Activated CD4-positive, alpha-beta T cell treated with anti-CD3 and anti-CD28 coated beads, Interleukin-2, amount 10 ng/mL, durations not matched to agents 7 days and 5 days (primary cell): ENCODE measurements at places on chromosomes 3 and 15.

DNA sequence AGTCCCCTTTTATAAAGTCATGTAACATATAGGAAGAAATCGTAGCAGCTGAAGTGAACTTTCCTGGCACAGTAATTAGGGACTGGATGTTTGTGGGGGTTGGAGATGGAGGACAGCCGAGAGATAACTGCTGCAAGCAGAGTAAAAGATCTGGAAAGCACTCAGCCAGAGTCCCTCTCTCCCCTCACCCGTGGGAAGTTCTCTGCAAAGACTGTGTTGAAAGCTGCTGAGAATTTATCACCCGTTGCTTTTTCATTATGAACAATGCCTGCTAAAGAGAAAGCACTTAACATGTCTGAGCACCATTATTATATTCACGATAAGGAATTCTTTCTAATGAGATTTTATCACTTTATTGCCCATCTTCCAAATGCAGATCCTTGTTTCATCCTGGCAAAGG is 248.8 kb downstream of the SHOX2 start:
- DNase-seq: no peak

DNA sequence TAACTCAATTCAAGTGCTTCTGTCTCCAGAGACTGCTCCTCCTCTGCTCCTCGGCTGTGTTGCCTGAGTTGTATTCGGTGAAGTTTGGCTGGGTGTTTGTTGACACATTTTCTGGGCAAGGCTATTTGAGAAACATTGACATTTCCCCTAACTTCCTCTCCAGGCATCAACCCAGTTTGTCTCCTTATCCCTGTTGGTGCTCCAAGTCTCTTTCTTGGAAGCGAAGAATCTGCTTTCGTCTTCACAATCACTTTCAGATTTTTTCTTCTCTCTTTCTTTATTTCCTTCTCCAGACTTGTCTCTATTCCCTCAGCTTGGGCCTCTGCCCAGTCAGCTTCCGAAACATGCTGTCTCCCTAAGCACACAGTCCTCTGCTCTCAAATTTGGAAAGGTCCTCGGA is 84.7 kb downstream of the ETV5 start:
- no peak for DNase-seq

GRCh38 chr3:45135959-45136358 is 10.2 kb downstream of the CDCP1 start:
- DNase-seq: no peak

DNA sequence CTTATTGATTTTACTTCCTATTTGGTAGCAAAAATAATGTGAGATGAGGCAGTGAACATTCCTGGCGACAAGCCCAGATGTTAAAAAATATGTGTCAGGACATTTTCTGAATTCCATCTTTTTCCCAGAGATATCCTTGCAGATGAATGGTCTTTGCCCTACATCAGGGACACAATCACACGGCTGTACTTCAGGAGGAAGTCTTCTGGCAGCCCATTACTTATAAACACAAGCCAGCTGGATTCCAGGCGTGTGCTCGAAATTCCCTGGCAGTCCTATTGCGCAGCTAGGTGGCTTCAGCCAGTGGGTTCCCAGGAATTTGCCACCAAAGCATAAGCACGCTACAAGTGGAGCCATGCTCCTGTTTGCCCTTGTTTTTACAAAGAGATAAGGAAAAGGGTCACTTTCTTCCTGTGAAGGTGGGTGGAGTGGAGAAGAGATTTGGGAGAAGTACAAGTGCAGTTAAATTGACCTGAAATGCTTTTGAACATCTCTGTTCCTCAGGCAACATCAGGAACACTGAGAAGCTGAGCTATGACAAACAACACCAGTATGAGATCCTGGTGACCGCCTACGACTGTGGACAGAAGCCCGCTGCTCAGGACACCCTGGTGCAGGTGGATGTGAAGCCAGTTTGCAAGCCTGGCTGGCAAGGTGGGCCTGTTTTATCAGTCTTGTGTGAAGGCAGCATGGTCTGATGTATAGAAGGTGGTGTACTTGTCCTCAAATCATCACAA is 257.1 kb upstream of the TRIM42 start:
- no peak for DNase-seq

DNA sequence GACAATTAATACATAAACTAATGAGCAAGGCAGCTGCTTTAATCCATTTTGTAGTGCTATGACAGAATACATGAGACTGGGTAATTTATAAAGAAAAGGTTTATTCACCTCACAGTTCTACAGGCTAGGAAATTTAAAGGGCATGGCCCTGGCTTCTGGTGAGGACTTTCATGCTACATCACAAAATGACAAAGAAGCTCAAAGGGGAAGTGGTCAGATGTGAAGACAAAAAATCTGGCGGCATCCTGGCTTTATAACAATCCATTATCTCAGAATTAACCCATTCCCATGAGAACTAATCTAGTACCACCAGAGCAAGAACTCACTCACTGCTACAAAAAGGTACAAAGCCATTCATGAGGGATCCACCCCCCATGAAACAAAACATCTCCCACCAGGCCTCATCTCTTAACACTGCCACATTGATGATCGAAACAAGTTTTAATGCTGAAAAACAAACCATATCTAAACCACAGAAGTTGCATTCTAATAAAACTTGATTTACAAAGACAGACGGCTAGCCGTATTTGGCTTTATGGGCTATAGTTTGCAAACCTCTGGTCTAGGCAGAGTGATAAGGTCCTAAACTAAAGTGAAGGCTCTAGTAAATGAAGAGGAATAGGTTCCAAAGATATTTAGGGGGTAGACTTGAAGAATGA is 44.2 kb downstream of the GSK3B start:
- DNase-seq: no peak

DNA sequence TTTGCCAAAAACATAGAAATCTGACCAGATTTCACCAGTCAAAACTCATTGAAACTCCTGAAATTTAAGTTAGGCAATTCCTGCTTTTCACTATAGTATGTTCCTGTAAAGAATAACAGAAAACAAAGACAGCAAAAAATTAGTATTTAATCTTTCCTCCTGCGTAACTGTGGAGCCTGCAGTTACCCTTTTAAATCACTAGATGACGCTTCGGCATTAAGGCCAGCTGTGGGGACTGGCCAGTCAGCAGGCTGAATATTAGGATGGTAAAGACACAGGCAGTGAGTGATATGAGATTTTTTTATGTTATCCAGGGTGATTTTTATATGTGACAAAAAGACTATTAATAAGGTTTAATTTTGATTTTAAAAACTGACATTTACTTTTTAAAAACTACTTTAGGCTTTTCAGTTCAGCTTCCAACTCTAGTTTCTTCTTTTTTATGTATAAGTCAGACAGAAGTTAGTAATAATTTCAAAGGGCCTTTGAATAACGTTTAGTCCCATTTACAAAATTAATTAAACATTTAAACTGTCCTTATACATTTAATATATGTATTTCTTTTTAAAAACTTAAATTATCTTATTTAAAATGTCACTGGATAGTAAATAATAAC is 165.1 kb downstream of the PPM1L start:
- no peak for DNase-seq

GRCh38 chr15:71707230-71708050 is 102.9 kb upstream of the NR2E3 start:
- no peak for DNase-seq

- DNase-seq: no peak
These were observed 45.8 kb upstream of the FOXP1 start for GRCh38 chr3:71629289-71629688.

- no peak for DNase-seq
These were observed 65.3 kb downstream of the NSMCE3 start for GRCh38 chr15:29204369-29204755.

DNA sequence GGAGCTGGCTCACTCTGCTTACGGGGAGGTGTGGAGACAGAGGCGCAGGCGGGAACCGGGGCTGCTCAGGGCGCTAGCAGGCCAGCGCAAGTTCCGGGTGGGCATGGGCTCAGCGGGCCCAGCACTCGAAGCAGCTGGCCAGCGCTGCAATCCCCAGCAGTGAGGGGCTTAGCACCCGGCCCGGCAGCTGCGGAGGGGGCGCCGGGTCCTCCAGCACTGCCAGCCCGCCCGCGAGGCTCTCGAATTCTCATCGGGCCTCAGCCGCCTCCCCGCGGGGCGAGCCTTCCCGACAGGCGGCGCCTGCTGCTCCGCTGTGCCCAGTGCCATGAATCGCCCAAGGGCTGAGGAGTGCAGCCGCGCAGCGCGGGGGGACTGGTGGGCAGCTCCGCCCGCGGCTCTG is 78.6 kb upstream of the MITF start:
- no peak for DNase-seq

DNA sequence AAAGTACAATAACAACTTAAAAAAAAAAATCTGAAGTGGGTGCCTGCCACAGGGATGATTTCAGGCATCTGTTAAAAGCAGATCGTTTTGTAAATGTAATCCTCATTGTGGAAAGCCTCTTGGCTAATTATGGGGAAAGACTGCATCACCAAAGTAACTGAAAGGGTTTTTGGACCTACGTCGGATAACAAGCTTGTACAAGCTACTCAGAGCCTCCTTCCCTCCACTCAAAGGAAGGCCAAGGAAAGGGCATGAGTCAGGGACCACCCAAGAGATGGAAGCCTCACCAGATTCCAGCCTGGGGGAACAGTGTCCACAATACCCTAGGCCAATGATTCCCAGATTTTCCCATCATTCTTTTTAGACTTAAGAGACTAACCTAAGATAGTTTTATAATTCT is 84.3 kb downstream of the ATP1B3 start:
- DNase-seq: no peak

GRCh38 chr3:129313665-129314385 is 35.2 kb downstream of the HMCES start:
- peak; percentile 29 for DNase-seq

- no peak for DNase-seq
These were observed 365.3 kb upstream of the KCNMB2 start for GRCh38 chr3:178170698-178171535.

- peak; percentile 37 for DNase-seq
These were observed 14.2 kb upstream of the HOMER2 start for GRCh38 chr15:82966671-82967071.

DNA sequence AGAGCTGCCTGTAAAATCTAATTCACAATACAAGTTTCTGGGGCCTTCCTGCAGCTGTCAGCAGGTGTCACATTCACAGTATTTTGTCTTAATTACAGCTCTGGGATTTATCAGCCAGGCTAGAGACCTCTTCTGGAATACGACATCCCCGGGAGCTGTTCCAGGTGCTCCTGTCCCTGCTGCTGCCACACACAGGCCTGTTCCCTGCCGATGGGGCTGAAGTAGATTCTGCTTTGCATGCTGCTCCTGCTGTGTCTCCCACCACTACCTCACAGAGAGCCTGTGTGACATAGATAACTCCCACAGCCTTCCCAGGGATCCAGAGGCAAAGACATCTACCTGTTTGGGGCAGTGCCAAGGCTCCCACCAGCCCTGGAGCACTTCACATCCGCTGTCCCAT is 20.4 kb downstream of the COLQ start:
- DNase-seq: no peak
